ENCODE measurements at places on chromosomes 2 and 18.
A peak's percentile ranks its signal among the peaks of the same experiment; 100 is the strongest.

GRCh38 chr2:213627835-213628460, 343.7 kb downstream of the SPAG16 start:
- DNase-seq: no peak

DNA sequence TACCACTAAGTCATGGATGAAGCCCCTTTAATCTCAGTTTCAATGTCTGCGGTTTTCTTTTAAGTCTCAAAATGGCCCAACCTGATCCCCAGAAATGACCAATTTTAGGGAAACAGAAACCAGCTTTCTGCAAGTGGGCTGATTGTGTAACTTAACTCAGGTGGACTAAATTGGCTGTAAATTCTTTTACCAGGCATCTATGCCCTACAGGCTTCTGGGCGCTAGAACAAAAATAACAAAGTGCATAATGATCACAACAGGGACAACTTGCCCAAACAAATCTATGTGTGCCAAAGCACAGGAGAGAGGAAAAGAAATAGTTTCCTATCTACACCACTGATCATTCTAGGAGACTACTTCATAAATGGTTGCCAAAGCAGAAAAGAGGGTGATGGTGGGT, 112.3 kb upstream of the SETBP1 start:
- no peak for DNase-seq

GRCh38 chr2:88055371-88056128, at the start of gene KRCC1:
TSS of gene KRCC1 (minus strand) at chr2:88055783. CDS start at chr2:88028563, 27,220 bp downstream.
- peak; percentile 94 for DNase-seq

DNA sequence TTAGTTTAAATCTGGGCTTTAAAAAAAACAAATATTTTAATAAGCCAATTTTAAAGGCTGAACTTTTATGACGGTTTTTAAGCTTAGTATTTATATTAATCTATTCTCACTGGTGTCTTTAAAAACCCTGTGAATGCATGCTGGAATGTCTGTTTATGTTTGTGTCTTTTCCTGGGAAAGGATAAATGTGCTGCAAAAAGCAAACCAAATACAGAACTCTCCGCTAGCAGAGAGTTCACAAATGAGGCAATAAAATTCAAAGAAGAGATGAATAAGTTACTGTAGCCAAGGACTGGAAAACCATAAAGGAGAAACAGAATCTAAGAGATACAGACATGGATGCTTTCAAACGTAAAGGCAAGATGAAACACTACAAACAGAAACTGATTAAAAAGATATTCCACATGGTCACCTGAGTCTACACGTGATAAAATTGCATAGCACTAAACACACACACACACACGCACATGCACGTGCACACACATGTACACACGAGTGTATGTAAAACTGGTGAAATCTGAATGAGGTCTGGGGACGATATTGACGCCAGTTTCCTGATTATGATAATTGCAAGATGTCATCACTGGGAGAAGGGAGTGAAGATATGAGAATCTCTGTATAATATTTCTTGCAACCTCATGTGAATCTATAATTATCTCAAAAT, 4.5 kb downstream of the TWIST2 start:
- DNase-seq: no peak

DNA sequence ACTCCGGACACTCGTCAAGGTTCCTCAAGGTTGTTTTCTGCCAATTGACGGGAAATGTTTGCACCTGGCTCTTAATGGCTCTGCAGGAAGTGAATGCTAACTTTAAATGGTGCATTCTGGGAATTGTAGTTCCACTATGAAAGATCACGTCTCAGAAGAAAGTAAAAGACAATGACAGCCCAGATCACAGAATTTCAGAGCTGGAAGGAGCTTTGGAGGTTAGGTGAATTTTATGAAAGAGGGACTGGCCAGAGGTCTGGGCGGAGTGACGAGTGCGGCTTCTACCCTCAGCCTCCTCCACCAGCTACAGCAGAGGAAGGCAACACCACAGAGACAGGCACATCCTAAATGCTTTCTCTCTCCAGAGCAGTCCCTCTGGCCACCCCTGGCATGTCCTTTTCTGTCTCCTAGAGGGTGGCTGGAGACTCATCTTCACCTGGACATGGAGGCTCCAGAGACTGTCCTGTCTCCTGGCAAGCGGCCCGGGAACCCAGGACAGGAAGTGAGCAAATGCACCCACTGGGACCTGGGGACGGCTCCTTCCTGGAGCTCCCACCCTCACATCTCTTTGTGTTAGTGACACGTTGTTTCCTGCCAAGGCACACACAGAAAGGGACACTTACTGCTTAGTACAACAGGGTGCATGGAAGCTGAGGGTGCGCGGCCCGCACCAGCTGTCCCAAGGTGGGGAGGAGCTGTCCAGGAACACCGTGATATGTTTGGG, 19.4 kb downstream of the THAP4 start:
- peak; percentile 49 for DNase-seq

GRCh38 chr2:7559791-7560190, 642.6 kb downstream of the RNF144A start:
- no peak for DNase-seq

GRCh38 chr18:48945953-48946217, 4.9 kb downstream of the SMAD7 start:
- DNase-seq: no peak

DNA sequence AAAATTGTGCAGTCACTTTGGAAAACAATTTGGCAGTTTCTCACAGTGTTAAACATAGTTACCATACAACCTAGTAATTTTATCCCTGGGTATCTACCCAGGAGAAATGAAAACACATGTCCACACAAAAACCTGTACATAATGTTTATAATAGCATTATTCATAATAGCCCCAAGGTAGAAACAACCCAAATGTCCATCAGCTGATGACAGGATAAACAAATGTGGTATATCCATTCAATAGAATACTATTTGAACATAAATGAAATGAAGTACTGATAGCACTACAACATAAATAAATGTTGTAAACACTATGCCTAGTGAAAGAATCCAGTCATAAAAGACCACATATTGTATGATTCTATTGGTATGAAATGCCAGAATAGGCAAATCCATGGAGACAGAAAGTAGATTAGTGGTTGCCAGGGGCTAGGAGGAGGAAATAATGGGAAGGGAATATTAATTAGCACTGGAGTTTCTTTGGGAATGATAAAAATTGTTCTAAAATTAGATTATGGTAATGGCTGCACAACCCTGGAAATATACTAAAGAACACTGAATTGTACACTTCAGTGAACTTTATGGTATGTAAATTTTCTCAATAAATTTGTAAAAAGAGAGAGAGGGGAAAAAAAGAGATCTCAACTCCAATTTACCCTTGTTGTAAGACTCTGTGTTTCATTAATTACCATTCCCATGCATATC, 20.8 kb upstream of the VIT start:
- no peak for DNase-seq

GRCh38 chr2:206700156-206700555, 18.0 kb downstream of the DYTN start:
- DNase-seq: no peak

DNA sequence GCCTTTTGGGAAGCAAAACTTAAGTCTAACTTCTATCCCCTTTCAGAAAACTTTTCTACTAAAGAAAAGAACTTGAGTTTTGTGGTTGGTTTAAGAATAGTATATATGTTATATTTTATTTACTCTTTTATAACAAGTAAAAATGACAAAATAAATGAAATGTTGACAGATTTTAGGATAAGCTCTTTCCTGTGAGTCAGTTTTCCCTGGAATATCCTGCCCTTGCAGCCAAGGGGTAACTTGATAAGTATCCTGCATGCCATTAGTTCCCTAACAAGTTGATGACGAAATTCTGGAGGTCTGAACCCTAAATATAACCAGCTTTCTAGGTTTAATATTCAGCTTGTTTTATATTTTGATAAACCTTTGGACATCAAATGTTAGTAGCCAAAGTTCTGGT, 7.3 kb upstream of the HTR2B start:
- no peak for DNase-seq

- DNase-seq: no peak
Observed at GRCh38 chr18:48996901-48997463, 46.2 kb upstream of the SMAD7 start.

GRCh38 chr2:24594283-24594682, 103.2 kb downstream of the NCOA1 start:
- DNase-seq: no peak

All from activated T-cell treated with anti-CD3 and anti-CD28 coated beads, Interleukin-2, amount 50 U/mL, for 48 hours (primary cell).